ENCODE measurements at places on chromosomes 7 and 10. TPM values are rescaled to one million over a fixed set of nuclear protein-coding genes. Genes with fewer than 3 reads are reported as not detected.

SLC18A3 gene
- not detected for total RNA-seq

MPLKIP gene
- total RNA-seq: 17.3 TPM

NYAP1 gene
- 1.3 TPM for total RNA-seq

WNT2 gene
- 1.3 TPM for total RNA-seq

FBXL13 gene
- total RNA-seq: 0.99 TPM

NODAL gene
- not detected for total RNA-seq

GBX1 gene
- total RNA-seq: not detected

CRYGN gene
- total RNA-seq: 0.58 TPM

INMT gene
- 20.8 TPM for total RNA-seq

TMEM196 gene
- not detected for total RNA-seq

EEF1AKMT2 gene
- 16.0 TPM for total RNA-seq
